ENCODE measurements at places on chromosomes 1 and 21.

DNA sequence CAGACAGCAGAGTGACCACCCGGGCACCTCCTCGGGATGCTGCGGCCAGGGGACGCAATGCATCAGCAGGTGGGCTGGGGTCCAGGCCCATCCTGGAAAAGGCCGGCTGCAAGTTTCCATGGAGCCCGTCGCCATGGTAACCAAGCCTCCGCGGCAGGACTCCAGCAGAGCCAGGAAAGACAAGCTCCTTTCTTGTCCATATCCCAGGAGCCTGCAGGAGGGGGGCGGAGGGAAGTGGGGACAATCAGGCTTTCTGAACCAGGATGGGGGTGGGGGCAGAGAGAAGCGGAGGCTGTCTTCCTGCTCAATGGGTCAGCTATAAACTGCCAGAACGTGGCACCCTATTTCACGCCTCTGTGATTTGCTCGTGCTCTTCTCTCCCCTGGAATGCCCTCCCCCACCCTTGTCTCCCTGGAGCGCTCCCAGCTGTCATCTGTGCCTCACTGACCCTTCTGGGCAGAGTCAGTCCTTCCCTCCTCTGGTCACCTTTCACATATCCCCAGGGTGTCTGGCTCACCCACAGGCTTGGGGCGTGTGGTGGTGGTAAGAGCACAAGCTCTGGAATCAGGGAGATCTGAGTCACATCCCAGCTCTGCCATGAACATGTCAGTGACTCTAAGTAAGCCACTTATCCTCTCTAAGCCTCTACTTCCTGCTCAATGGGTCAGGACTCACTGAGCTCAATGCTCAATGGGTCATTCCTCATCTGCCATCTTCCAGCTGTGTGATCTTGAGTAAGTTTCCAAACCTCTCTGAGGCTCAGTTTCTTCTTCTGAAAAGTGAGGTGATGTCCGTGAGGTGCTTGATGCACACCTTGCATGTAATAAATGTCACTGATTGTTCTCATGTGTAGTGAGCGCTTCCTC, 58.9 kb upstream of the LAPTM5 start:
- peak; percentile 56 for DNase-seq

GRCh38 chr1:53343831-53344668, 16.2 kb upstream of the LRP8 start:
- DNase-seq: no peak

DNA sequence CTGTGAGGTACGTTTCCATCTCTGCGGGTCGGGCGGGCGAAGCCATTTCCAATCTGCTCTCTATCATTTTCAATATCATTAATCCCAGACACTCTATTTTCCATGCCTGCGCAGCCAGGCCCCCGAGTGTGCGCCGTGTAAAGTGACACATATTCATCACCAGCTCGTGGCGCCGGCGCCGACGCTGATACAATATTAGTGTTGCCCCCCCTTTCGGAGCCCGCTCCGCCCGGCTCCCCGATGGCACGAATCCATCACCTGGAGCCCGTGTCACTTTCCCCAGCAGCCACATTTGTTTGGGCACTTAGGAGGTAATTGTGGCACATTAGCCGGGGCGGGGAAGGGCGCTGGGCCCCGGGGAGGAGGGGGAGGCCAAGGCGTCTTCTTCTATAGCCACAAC, 33.7 kb upstream of the DMBX1 start:
- no peak for DNase-seq

DNA sequence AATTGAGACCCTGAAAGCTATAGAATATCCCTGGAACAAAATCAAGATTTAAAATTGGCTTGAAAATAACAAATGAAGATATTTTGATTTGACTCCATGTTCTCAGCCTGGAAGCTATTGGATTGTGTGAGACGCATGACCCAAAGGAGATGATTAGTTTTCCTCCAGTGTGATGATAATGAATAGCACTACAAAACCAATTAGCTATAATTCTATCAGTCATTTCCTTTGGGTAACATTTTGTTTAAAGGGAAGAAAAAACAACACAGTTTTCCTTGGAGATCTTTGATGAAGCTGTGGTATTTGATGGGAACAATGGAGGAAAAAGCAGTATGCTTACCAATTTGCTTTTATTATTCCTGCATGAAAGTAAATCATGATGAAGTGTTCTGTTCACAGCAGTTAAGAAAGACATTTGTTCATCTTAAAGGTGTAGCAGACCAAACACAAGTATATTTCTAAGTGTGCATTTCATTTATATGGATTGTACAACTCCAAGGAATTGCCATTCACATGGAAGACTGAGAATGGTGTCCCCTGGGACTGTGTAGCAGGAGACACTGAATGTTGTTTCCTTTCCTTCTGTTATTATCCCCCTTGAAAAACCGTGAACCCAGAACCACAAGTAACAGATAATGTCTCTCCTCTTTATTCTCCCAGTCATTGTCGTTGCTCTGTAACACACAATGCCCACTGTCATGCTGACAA, 111.4 kb downstream of the CACHD1 start:
- no peak for DNase-seq

GRCh38 chr1:228181645-228182034, 16.0 kb downstream of the IBA57 start:
- DNase-seq: no peak

DNA sequence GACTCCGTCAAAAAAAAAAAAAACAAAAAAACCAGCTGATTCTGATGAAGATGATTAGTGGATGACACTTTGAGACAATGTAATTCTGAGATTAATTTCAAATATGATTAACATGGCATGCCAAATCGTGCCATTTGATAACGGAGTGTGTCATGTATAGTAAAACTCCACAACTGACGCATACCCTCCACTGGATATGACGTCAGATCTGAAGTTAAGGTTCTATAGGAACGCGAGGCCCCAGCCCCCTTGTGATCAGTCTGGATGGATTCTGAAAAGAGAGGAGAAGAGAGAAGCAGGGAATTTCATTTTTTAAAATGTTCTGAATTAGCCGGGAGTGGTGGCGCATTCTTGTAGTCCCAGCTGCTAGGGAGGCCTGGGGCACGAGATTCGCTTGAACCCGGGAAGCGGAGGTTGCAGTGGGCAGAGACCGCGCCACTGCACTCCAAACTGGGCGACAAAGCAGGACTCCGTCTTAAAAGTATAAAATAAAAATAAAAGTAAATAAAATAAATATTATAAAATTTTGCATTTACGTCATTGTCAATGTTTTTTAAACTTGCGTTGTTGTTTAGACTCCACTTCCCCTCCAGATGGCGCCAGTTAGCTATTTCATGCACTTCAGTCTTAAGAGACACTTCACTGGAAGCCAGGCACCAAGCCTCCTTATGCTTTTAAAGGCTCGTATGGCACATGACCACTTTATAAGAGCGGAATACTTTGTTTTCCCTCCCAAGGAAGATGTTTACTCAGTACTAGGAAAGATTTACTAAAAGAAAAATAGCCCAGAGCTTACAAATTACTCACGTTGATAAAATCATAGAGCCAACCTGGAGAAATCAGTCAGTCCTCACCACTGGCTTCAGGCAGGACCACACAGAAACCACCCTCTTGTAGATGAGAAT, 65.5 kb downstream of the UBE2U start:
- peak; percentile 41 for DNase-seq

DNA sequence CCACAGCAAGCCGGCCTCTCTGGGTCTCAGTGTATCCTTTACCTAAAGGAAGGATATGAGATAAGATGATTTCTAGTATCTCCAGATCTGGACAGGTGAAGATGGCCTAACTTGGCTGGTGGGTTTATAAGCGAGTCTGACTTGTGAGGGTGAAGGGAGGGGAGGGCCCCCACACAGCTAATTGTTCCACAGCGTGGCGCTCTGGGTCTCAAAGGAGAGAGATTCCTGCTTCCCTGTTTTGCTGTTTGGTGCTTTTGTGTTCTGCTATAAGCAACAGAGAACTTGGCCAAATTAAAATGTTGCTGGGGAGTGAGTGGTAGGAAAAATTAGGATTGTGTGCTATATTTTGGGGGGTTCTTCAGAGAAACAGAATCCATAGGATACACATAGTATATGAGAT, 28.9 kb upstream of the NLRP3 start:
- no peak for DNase-seq

DNA sequence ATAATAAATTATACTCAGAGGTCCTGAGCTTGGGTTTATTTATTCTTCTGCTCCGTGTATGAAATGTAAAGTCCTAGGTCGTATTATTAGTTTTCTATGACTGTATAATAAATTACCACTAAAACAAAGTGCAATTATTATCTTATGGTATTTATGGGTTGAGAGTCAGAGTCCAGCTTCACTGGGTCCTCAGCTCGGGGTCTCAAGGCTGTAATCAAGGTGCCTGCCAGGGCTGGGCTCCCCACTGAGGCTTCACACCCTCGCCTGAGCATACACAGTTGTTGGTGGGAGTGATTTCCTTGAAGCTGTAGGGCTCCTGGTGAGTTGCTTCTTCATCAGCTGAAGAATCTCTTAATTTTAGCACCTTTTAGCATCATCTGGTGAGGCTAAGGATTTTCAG, 15.2 kb downstream of the UBASH3A start:
- no peak for DNase-seq

DNA sequence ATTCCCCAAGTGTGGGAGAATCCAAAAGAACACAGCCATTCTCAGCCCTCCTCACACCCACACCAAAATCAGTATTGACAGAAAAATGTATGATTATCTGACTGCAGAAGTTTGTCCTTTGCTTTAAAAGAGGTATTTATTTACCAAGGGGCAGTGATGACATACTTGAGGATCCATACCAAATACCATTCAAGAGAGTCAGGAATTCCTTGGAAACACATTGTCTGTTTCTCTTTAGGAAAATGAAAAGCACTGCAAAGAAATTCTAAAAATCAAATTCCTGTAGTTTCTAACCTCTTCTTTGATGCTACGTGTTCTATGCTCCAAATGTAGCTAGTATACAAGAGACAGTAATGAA, 509.6 kb upstream of the CXADR start:
- peak; percentile 30 for DNase-seq

DNA sequence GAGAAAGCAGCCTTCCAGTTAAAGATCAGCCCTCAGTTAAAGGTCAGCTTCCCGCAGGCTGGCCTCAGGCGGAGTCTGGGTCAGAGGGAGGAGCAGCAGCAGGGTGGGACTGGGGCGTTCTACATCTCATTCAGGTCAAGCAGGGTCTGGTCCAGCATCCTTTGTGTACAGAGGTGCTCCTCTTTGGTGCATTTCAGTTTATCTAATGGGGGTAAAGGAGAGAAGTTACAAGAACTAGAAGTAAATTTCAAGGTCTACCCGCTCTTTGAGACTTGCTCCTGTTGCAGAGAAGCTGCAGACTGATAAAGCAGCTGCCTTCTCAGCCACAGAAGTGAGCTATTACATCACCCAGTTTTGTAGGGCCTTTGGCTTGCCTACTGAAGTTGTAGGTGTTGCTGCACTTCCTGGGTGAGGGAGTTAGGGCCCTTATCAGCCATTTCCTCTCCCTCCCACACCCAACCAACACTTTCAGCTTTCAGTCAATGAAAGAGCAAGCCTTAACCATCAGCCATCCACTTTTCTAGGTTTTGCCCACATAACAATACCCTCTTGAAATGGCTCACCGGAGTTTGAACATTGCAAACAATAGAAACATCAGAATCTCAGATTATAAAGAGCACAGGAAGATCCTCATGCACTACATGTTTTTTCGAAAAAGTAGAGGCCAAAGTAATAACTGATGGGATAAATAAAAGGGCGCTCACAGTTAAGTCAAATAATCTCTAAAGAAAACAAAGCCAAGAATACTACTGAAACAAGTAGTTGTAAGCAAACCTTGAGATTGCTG, 2.8 kb upstream of the NUP210L start:
- no peak for DNase-seq

DNA sequence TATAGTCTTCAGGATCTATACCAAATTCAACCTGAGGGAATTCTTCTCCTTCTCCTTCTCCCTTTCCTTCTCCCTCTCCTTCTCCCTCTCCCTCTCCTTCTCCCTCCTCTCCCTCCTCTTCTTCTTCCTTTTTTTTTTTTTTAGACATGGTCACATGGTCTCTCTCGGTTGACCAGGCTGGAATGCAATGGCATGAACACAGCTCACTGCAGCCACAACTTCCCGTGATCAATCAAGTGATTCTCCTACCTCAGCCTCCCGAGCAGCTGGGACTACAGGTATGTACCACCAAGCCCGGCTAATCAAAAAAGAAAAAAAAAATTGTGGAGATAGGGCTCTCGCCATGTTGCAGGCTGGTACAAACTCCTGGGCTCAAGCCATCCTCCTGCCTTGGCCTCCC, 51.5 kb downstream of the DNAI4 start:
- DNase-seq: no peak

- DNase-seq: no peak
These were observed 1.1 kb downstream of the TOR1AIP1 start for GRCh38 chr1:179883040-179883744.

GRCh38 chr1:57162607-57163261, 196.9 kb upstream of the C8B start:
- no peak for DNase-seq

DNA sequence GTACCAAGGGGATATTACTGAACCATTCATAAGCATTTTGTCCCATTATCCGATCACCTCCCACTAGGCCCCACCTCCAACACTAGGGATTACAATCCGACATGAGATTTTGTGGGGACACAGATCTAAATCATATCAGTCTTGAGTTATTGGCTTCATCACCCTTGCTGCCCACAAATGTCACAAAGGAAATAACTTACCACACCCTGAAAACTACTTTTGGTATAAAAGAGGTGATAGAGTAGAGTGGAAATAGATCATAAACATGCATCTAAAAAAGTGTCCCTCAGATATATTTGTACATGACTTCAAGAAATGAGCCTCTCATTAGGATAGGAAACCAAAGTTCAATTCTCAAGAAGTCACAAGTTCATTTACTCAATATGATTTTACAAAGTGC, 22.6 kb upstream of the FCRL3 start:
- DNase-seq: no peak

GRCh38 chr1:222390181-222390580, 157.7 kb downstream of the HHIPL2 start:
- no peak for DNase-seq

GRCh38 chr21:31801551-31802219, 69.8 kb upstream of the SCAF4 start:
- no peak for DNase-seq

DNA sequence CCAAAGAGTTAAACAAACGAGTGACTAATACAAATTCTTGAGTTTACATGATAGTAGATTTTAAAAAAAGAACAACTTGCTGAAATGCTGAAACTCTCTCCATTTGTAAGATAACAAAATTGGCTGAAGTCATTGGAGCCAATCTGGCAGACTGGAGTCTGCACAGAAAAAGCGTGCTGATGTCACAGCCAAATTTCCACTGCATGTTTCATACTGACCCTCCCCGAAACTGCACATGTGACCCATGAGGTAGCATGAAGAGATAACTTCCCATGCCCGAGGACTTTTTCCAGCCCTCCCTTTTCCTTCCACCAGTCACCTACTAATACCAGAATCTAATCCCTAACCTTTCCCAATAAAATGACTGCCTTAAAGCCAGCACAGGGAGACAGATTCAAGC, 1.2 kb upstream of the LELP1 start:
- DNase-seq: no peak

- DNase-seq: no peak
These were observed 29.4 kb upstream of the UMODL1 start for GRCh38 chr21:42041711-42042110.

Data from skeletal muscle cell (primary cell).